ENCODE measurements at places on chromosomes 6 and 20. TPM values are rescaled to one million over a fixed set of nuclear protein-coding genes. Genes with fewer than 3 reads are reported as not detected.
A peak's percentile ranks its signal among the peaks of the same experiment; 100 is the strongest.

- no peak overlapping the region for H3K4me3 ChIP-seq
- no peak overlapping the region for H3K27ac ChIP-seq
- H3K27me3 ChIP-seq, result peaks cover 1% of the 10 kb centered on the region
- H3K36me3 ChIP-seq, result peaks cover 19% of the 10 kb centered on the region
Measured at GRCh38 chr6:104990085-104990484, 33.2 kb downstream of the LIN28B start.

DNA sequence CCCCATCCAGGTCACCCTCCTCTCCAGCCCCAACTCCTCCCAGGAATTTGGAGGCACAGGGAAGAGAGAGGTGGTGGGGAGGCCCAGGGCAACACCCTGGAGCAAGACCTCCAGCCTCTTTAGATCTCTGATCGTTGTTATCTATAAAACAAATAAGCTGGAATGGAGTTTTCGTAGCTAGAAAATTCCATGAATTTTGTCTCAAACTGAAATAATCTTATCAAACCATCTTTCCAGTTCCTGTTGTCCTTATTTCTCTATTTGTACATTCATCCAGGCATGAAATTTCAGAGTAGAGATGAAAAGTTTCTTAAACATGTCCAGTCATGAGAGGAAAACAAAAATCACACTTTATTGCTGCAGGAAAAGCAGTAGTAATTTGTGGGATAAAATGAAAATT is 6.2 kb upstream of the SLC4A11 start:
- H3K36me3 ChIP-seq, result peaks cover 7% of the 10 kb centered on the region
- no peak overlapping the region for H3K27ac ChIP-seq
- DNase-seq, result no peak
- no peak overlapping the region for H3K4me3 ChIP-seq

GRCh38 chr6:3510617-3511016 is 53.8 kb upstream of the SLC22A23 start:
- peaks cover 4% of the 10 kb centered on the region for H3K27me3 ChIP-seq
- DNase-seq, result no peak
- H3K27ac ChIP-seq, result no peak overlapping the region
- H3K36me3 ChIP-seq, result peaks cover 4% of the 10 kb centered on the region

DNA sequence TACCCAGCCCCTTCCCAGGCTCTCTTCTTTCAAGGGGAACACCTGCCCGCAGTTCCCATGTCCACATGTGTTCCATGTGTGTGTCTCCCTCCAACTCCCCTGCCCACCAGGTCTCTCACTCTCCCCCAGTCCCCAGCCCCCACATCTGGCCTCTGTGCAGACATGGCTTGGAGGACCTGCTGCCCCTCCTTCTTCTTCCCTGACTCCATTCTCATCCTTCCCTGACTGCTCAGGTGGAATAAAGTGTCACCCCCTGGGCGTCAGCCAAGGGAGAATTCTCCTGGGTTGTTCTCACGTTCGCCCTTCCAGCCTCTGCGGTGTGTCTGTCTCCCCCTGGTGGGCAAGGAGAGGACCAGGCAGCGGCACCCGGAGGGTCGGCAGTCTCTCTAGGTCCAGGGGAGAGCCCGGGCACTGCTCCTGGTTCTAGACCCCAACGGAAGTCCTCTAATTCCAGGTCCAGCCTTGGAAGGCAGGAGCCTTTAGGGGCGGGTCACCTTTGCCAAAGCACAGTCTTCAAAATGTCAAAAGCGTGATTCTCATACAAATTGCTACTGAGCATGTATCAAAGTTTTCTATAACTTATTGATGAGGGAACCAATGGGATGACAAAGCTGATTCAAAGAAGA is 50.5 kb downstream of the EBF4 start:
- peak; percentile 87 for DNase-seq
- H3K4me1 ChIP-seq, result peaks cover 11% of the 10 kb centered on the region
- peaks cover 11% of the 10 kb centered on the region for H3K27me3 ChIP-seq
- H3K27ac ChIP-seq, result no peak overlapping the region
- no peaks in the 10 kb centered on the region for H3K36me3 ChIP-seq

DNA sequence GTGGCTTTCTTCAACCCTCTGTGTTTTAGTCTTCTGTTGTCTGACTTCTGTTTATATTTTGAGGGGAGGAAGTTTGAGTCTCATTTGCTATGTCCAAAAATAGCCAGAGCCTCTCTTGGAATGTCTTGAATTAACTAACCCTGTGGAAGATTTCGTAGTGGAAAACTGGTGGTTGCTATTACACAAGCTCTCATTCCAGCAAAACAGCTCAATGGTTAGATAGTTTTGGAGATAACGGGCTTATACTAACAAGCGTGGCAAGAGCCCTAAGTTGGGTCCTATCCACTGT is 1.6 kb downstream of the CCN2 start:
- H3K36me3 ChIP-seq, result peaks cover 6% of the 10 kb centered on the region
- peak overlapping the region; percentile 90 for H3K4me3 ChIP-seq

DNA sequence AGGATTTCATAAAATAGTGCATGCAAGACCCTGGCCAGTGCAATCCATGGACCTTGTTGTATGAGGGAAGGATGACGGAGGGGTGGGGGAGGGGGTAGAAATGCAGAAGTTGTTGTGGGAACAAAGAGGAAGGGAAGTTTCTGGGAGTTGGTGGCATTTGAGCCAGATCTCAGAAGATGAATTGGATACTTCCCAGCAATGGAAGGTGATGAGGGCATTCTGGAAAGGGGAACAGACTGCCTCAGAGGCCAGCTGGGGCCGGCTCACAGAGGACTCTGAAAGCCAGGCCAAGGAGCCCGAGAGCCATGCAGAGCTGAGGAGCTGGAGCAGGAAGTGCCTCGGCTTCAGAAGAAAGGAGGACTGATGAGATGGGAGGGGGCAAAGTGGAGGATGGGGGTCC is 2.7 kb downstream of the TMEM74B start:
- peaks cover 17% of the 10 kb centered on the region for H3K27me3 ChIP-seq
- peak overlapping the region; percentile 68 for H3K27ac ChIP-seq
- peaks cover 12% of the 10 kb centered on the region for H3K36me3 ChIP-seq
- peaks cover 29% of the 10 kb centered on the region for H3K4me1 ChIP-seq
- no peak for DNase-seq

GRCh38 chr6:140879946-140880345 is 1252.8 kb upstream of the GJE1 start:
- no peaks in the 10 kb centered on the region for H3K27me3 ChIP-seq
- no peak for DNase-seq
- no peaks in the 10 kb centered on the region for H3K36me3 ChIP-seq
- H3K4me3 ChIP-seq, result no peak overlapping the region
- no peak overlapping the region for H3K27ac ChIP-seq

GRCh38 chr6:44004136-44004535 is 123.1 kb downstream of the MRPL14 start:
- peaks cover 6% of the 10 kb centered on the region for H3K36me3 ChIP-seq
- DNase-seq, result no peak
- H3K4me1 ChIP-seq, result peaks cover 6% of the 10 kb centered on the region
- H3K27me3 ChIP-seq, result peaks cover 14% of the 10 kb centered on the region
- H3K4me3 ChIP-seq, result no peak overlapping the region

GRCh38 chr20:8427419-8428040 is 295.5 kb downstream of the PLCB1 start:
- no peaks in the 10 kb centered on the region for H3K36me3 ChIP-seq
- H3K27ac ChIP-seq, result no peak overlapping the region
- H3K4me3 ChIP-seq, result no peak overlapping the region
- no peaks in the 10 kb centered on the region for H3K27me3 ChIP-seq

GRCh38 chr20:10555393-10555792 is 118.4 kb downstream of the JAG1 start:
- peaks cover 30% of the 10 kb centered on the region for H3K4me1 ChIP-seq
- no peaks in the 10 kb centered on the region for H3K36me3 ChIP-seq
- H3K4me3 ChIP-seq, result no peak overlapping the region
- no peak for DNase-seq

- H3K27me3 ChIP-seq, result no peaks in the 10 kb centered on the region
- H3K36me3 ChIP-seq, result no peaks in the 10 kb centered on the region
Measured at GRCh38 chr6:106927531-106928398, 46.8 kb downstream of the CD24 start.

DNA sequence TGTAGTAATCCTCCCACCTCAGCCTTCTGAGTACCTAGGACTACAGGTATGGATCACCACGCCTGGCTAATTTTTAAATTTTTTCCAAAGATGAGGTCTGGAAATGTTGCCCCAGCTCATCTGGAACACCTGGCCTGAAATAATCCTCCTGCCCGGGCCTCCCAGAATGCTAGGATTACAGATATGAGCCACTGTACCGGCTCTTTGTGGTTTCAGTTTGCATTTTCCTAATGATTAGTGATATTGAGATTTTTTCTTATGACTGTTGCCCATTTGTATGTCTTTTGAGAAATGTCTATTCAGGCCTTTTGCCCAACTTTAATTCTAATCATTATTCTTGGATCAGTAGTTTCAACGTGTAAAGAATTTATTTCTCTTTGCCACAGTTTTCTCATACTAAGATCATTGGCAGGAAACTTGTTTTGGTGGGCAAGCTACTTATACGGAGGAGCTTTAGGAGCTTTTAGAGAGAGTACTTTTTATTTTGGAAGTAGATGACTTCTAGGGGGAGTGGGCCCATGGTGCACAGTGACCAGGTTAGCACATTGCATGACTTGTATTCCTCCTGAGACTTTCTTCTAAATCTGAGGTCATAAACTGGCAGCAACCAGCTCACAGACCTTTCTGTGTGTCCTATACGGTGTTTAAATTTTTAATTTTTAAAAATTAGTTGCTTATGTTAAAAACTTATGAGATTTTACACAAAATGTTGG is 62.3 kb downstream of the STK4 start:
- no peak overlapping the region for H3K4me3 ChIP-seq
- peaks cover 9% of the 10 kb centered on the region for H3K4me1 ChIP-seq
- DNase-seq, result no peak
- H3K27ac ChIP-seq, result no peak overlapping the region
- no peaks in the 10 kb centered on the region for H3K27me3 ChIP-seq
- H3K36me3 ChIP-seq, result peaks cover 10% of the 10 kb centered on the region

GRCh38 chr6:145681965-145682364 is 53.4 kb downstream of the EPM2A start:
- peaks cover 10% of the 10 kb centered on the region for H3K36me3 ChIP-seq
- H3K4me1 ChIP-seq, result no peaks in the 10 kb centered on the region
- DNase-seq, result no peak
- no peak overlapping the region for H3K4me3 ChIP-seq

- H3K4me3 ChIP-seq, result no peak overlapping the region
- H3K4me1 ChIP-seq, result no peaks in the 10 kb centered on the region
- H3K36me3 ChIP-seq, result no peaks in the 10 kb centered on the region
- no peak overlapping the region for H3K27ac ChIP-seq
- peak; percentile 11 for DNase-seq
Measured at GRCh38 chr6:102619585-102619984, 1226.1 kb downstream of the GRIK2 start.

DNA sequence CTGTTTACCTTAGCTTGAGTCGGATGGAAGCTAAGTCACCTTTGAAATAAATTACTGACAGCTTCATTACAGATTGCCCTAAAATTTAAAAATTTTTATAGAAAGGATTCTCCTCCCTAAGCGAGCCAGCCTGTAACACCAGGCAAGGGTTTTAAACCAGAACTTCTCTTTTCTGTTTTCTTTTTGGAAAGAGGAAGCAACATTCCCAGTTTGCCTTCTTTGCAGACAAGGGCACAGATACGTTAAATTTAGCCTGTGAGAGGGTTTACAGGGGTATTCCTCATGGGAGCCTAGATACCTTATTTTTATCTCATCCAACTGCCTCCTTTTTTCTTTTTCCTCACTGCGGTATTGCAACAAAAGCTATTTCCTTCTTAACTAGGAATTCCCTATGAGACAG is 45.0 kb downstream of the GNAS start:
- H3K4me1 ChIP-seq, result peaks cover 84% of the 10 kb centered on the region
- DNase-seq, result no peak
- H3K27ac ChIP-seq, result peak overlapping the region; percentile 86
- H3K27me3 ChIP-seq, result peaks cover 12% of the 10 kb centered on the region
- H3K4me3 ChIP-seq, result peak overlapping the region; percentile 48

- H3K36me3 ChIP-seq, result no peaks in the 10 kb centered on the region
- no peak overlapping the region for H3K4me3 ChIP-seq
- peaks cover 17% of the 10 kb centered on the region for H3K4me1 ChIP-seq
- peaks cover 3% of the 10 kb centered on the region for H3K27me3 ChIP-seq
Measured at GRCh38 chr6:6788394-6789032, 200.0 kb downstream of the LY86 start.

DNA sequence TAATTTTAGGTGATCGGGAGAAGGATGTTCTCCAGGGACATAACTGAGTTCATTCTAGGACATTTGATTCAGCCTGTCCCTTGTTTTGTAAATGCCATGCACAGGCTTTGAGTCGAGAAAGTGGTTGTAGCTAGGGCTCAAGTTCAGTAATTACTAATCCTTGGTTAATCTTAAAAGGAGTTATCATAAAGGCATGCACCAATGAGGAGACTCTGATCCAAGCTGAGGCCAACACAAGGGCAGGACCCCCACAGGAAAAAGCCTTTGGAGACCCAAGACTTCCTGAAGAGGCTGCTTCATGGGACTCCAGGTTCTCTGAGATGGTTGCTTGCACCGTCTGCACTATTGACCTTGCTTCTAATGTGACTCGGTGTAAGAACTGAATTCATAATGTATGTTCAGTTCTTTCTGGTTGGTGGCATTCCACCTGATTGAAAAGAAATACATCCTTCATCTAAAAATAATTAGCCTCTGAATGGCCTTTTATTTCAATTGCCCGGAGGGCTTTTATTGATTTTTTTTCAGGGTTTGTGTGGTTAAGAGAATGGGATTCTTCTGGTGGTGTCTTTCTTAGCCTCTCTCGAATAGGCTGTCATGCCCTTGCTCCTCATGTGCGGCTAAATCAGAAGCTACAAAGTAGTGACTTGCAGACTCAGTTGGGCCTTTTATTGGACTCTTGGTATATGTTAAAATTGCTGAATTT is 201.7 kb upstream of the PLCB4 start:
- no peaks in the 10 kb centered on the region for H3K27me3 ChIP-seq
- no peaks in the 10 kb centered on the region for H3K36me3 ChIP-seq
- H3K4me3 ChIP-seq, result no peak overlapping the region
- H3K27ac ChIP-seq, result no peak overlapping the region

Gene SRSF12
- total RNA-seq, result 3.9 TPM

Gene SPEF1
- total RNA-seq, result 0.23 TPM

Gene AGPAT4
- total RNA-seq, result 25.2 TPM

Gene HAO1
- total RNA-seq, result not detected

Gene GFOD1
- total RNA-seq, result 47.6 TPM

Gene OR2J3
- not detected for total RNA-seq

Gene RNF144B
- 23.2 TPM for total RNA-seq

Gene PTK6
- not detected for total RNA-seq

Gene LRP11
- total RNA-seq, result 51.7 TPM
